COR-L47 (cell line): ENCODE measurements at places on chromosomes 13 and 19.

DNA sequence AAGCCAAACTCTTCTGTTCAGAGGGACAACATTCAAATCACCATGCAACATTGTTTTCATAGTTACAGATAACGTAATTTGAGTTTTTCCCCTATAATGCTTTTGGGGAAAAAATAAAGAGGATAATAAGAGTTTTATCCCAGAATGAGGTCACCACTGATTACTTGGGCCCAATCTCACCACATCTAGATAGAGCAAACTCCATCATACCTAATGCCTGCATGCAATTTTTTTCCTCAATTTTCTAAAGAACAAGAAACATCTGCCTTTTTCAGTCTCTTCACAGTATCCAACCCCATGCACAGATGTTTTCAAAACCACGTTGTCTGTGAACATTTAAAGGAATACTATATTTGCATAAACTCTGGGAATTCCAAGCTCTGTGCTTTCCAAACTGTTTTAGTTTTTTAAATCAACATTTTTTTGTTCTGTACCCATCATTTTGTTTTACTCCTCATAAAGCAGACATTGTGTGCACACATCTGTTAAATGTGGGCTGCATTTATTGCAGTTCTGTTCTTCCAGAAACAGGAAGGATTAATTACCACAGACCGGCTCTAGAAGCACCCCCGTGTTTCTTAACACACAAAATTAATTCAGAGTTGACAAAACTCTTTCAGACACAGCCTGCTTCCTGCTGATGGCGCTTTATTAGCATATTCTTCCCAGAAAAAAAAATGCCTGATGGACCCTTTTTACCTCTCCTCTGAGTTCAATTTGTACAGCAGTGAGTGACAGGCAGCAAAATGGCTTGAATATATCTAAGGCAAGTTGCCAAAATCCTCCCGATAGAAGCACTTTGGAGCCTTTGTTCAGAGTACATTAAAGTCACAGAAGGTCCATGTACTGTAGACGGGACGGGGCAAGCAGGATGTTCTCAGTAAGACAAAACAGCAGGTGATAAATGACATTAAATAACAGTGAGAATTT is 1171.9 kb downstream of the EFNB2 start:
- DNase-seq: peak; percentile 87

DNA sequence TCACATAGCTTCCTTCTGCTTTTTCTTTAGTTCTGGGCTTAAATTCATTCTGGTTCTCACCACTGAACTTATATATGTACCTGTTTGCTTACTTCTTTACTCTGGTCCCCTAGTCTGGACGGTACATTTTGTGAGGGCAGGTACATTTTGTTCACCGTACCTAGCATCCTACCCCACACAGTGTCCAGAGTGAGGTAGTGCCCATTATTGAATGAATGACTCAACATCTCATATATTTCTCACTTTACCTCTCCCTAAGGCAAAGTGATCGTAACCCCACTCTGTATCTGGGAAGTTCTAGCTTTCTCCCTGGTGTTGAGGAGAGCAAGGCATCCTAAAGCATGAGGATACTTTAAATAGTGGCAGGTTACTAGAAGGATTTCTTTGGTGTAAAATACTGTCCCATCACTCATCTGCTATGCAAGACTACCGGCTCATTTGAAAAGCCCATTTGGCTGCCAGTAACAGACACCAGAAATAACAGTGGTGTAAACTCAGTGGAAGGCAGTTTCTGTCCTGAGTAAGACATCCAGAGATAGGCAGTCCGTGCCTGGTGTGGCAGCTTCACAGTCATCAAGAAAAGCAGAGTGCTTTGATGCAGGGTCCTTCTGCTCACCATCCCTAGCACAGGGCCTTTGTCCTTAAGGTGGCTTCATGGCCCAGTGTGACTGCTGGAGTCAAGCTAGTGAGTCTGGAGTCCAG is 111.8 kb downstream of the SIPA1L3 start:
- no peak for DNase-seq

- no peak for DNase-seq
These were observed 5.4 kb downstream of the SERTAD1 start for GRCh38 chr19:40420451-40420765.

GRCh38 chr13:94716016-94716415 is 3.7 kb upstream of the SOX21 start:
- peak; percentile 27 for DNase-seq

DNA sequence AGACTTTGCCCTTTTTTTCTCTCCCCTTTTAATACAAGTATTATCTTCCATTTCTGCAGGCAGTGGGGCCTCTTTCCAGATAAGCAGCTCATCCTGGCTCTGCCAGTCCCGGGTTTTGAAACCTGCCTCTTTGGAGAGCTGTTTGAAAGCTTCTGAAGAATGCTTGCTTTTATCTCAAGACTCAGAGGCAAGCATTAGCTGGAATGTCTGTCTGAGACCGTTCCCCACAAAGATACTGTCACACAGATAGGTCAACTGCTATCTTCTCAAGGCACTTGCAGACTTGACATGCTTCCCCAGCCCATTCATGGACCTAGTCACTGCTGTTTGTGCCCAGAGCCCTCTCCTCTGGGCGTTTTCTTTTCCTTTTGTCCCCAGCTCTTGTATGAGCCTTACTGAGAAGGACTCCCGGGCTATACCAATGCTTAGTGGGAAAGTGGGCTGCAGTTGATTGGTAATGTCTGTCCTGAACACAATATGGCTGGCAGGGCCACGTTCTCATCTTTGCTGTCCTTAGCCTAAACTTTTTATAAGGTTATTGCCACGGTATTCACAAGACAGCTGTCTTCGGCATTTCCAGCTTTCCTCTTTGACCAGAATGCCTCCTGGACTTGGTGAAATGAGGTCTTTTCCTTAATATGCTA is 13.4 kb downstream of the SERP2 start:
- no peak for DNase-seq

GRCh38 chr19:2634228-2634951 is 68.1 kb downstream of the GNG7 start:
- DNase-seq: no peak

DNA sequence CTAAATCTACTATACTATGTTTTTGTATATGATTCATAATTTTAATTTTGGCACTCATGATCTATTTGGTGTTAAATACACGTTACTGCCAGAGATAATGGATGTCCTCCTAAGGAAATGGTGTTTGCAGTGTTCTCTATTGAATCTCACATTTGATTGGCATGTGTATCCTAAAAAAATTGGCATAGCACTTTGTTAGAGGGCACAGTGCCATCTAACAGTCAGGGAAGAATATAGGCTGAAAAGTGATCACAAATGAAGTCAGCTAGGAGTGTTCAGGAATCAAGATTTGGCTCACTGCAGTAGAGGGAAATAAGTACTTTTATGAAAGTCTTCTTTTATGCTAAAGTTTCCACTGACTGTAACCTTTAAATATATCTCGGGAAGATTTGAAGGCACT is 624.6 kb downstream of the GPC6 start:
- DNase-seq: peak; percentile 77

- DNase-seq: no peak
These were observed 170.4 kb upstream of the UBL3 start for GRCh38 chr13:30020726-30021312.

DNA sequence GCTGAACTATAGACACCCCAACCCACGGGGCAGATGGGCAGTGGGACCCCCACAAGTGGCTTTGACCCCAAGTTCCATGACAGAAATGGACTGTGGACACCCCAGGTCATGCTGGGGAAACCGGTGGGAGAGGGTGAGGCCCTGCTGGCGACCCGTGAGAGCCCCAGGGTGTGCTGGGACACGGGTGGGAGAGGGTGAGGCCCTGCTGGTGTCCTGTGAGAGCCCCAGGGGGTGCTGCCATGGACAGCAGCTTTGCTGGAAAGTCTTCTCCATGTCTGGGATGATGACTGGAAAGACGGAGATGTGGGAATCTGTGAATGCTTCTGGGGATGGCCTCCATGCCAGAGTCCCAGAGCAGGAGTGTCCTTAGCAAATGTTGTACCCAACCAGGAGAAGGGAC is 148.4 kb downstream of the URI1 start:
- DNase-seq: no peak

- DNase-seq: no peak
These were observed 10.1 kb upstream of the SOX1 start for GRCh38 chr13:112056739-112057438.

DNA sequence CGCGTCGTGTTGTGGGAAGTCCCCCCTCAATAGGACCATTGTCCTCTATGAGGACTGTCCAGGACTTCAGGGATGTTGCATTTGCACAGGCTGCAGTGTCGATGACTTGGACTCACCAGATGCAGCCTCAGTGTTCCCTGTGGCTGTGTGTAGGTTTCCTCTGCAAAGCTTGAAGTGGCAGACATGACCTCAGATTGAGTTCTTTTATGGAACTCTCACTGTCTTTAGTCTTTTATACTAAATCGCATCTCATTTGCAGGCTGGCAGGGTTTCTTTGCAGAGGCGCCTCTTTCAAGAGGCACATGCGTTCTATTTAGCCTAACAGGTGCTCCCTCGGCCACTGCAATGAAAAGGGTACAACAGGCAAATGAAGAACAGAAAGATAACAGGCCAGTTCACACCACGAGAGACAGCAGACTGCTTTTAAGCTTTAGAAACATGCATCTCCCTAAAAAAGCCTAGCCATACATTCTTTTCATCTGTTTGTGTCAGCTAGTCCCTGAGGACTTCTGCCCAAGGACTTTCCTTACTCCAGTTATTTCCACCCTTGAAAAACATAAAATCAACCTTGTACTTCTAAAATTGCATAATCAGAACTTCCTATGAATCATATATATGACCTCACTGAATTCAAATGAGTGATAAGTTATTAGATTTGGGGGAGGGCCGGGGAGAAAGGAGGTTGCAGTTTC is 118.4 kb downstream of the RAB20 start:
- no peak for DNase-seq

- DNase-seq: no peak
These were observed 423.4 kb downstream of the RFC3 start for GRCh38 chr13:34241332-34241731.

GRCh38 chr13:101514695-101515275 is 62.3 kb downstream of the ITGBL1 start:
- DNase-seq: peak; percentile 76

DNA sequence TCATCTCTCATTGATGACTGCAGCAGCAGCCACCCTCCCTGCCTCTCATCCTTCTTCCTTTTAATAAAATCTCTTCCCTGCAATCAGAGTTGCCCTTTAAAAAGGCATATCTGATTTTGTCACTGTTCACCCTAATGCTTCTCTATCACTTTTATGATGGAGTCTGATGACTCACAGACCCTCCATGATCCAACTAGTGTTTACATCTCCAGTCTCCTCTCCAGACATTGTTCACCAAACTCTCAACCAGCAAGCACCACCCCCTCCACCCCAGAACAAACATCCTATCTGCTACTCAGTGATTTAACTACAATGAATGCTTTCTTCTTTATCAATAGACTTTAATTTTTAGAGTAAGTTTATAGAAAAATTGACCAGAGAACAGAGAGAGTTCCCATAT is 59.5 kb downstream of the TNFSF11 start:
- no peak for DNase-seq

DNA sequence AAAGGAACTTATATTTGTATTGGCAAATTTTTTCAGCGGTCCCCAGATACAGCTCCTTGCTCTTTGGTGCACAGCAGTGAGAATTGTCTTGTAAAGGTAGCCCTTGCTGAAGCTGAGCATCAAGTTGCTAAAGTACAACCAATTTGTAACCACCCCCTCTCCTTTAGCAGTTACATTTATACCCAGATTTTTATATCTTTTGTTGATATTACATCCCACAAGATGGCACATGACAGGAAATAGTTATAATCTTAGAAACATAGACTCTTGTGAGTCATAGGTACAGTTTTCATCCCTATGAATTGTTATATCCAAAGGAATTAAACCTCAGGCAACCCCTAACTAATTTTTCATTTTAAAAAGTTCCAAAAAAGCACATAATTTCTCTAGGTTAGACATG is 523.0 kb upstream of the SLITRK1 start:
- DNase-seq: no peak
